ENCODE measurements at places on chromosomes 6 and 20.

DNA sequence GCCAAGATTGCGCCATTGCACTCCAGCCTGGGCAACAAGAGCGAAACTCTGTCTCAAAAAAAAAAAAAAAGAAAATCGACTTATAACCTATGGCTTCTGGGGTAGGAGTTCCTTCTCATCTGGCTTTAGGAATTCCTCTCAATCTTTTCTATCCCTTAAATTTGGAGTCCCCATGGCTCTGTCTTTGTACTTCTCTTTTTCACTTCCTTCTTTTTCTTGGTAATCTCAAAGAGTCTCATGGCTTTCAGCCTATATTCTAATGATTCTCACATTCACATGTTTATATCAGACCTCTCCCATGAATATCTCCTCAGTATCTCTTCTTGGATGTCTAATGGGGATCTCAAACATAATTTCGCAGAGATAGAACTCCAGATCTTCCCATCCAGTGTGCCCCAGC is 42.8 kb upstream of the RALGAPA2 start:
- DNase-seq, result no peak

DNA sequence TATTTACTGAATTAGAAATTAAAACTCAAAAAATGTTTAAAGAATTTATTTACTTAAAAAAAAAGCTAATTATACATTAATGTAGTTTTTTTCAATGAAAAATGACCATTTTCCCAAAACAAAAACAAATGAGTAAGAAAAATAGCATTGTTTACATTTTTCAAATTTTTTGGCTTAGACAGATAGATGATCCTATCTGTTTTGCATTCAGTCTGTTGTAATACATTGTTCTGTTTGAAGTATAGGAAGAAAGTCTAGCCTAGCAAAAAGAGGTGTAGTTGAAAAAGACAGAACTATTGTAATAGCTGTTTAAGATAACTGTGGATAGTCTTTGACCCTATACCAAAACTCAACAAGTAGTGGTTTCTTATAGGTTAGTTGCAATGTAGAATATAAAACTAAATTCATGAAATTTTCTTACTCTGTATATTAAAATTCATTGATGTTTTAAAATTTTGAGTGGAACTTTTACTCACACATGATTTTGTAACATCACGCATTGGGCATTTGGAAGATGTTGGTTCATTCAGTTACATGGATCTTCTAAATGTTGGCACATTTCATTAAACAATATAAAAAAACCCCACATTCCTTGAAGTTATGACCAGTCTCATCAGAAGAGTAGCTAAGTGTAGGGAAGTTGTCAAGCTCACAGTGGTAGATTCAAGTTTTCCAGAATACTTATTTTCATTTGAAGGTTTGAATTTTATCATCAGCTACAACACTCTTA is 62.0 kb downstream of the KCNS1 start:
- DNase-seq, result peak; percentile 38

DNA sequence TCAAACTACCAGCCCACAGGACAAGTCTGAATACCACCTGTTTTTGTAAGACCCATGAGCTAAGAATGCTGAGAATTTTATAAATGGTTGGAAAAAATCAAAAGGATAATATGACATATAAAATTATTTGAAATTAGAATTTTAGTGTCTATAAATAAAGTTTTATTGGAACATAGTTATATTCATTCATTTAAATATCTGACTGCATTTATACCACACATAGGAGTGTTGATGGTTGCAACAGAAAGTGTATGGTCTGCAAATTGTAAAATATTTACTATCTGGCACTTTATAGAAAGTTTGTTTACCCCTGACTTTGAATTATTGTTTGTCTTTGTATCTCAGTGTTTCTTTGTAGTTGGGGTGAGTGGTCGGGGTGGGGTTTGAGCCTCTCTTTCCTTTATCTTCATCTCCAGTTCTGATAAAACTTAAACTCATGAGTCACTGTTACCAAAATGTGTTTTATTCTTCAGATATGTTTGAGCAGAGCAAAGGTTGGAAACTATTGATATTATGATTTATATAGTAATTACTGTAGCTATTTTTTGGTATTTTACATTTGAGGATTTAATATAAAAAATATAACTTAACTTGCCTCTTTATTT is 55.5 kb downstream of the CD2AP start:
- no peak for DNase-seq

DNA sequence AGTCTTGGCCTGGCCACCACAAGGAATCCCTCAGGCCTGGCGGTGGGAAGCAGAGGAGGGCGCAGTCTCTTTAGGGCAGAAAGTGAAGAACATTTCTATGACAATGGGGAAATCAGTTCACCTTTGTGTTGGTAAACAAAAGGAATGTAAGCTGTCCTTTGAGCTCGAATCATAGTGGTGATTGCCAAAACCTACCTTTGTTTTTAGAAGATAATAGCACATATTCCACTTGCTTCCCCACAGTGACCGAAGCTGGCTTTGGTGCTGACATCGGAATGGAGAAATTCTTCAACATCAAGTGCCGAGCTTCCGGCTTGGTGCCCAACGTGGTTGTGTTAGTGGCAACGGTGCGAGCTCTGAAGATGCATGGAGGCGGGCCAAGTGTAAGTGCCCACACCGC is 144.1 kb downstream of the MTHFD1L start:
- DNase-seq, result no peak

DNA sequence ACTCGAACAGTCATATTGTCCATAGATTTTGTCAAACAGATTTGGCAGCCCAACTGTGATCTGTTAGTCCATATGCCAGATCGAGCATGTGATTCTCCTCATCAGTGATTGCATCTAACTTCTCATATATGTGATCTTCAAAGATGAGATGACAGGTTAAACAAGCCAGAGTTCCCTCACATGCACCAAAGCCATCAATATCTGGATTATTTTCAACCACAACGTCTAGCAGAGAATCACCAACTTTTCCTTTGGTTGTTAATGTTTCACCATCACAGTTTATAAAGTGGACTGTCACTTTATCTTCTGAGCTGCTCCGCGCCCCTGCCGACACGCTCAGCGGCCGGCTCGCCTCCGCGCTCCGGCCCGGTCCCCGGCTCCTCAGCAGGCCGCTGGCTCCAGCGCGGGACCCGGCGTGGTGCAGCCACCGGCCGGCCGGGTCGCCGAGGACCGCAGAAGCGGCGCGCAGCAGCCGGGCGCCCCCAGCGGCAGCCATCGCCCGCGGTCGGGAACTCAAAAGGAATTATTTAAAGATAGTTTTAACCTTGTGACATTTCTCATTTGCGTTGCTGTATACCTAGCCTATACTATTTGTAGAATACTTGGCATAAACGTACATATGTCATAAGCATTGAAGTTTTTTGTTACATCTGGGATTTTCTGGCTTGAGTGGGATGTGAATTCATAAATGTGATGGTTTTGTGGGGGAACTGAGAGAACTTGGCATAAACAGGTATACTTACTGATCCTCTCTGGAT is 40.1 kb upstream of the DYNLRB1 start:
- peak; percentile 48 for DNase-seq

- DNase-seq, result no peak
Observed at GRCh38 chr6:99364026-99364425, 14.6 kb upstream of the FAXC start.

- DNase-seq, result no peak
Observed at GRCh38 chr20:63703976-63704748, 3.6 kb downstream of the ARFRP1 start.

DNA sequence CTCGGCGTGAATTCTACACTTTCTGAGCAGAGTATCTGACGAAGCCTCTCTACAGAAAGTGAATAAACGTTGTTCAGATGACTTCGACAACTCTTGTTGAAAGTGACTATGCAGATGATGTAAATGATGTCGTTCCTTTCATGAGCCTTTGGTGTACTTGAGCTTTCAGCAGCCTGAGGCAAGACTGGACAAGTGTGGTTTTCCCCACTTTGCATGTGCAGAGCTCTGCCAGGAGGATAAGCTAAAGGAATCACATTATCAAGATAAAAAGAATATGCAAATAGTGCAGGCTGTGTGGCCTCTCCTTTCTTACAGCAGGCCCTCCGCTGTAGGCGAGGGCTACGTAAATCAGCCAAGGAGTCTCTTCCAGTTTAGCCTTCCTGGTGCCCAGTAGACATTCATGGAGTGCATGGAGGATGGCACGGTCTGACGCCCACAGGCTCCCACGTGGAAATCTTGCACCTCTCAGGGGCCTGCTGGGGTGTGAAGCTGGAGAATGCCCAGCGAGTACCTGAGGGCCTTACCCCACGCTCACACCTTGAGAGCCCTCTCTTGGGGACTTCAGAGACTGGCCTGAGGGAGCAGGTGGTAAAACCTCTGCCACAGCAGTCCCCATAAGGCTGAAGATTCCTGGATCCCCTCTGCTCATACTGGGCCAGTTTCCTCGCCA is 54.9 kb downstream of the RPP40 start:
- no peak for DNase-seq

DNA sequence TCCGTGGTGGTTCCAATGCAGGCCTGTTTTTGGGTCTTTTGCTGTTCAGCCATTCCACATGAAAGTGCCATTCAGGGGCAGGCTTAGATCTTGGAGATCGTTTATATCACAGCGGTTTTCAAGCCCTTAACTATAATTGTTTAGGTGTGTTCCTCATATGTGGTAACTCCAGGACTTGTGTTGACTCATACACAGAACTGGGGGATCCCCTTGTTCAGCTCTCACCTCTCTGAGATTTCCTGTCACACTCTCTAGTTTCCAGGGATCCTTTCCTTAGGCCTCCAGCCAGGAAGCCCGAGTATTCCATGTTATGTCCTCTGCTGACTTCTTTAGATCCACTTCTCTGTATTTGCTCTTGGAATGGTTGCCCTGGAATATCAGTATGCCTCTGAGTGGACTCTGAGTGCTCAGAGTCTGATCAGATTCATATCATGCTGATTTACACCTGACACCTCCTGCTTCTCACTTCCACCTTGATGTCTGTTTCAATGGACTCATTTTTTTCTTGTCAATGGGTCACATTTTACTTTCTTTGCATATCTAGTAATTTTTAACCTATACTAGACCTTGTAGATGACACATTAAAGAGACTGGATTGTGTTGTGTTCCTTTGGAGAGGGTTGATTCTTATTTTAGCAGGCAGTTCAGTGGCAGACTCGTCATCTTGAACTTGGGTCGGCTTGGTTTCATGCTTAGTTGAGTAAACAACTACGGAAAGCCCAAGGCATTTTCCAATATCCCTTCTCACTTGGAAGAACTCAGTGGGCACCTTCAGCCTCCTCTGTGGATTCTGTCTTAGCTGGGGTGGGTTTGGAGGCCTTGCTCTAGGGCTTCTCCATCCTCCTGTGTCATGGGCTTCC is 13.1 kb downstream of the NTSR1 start:
- no peak for DNase-seq

- no peak for DNase-seq
Observed at GRCh38 chr6:13348334-13349113, 20.2 kb upstream of the TBC1D7 start.

DNA sequence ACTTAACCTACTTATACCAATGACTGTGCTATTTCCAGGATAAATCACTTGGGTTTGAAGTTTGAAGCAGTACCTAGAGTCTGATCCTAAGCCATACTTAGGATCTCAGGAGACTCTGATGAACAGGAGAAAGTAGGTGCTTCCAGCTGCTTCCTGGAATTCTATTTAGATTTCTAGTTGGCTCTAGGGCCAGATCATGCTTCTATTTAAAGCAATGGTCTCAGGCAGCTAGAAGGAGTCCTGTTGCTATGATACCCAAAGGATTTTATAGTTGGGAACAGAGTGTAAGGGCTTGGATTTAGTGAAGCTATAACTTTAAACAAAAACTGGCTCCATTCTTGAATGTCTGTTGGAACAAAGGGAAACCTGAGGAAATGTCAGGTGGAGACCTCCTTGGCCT is 52.4 kb upstream of the TINAG start:
- DNase-seq, result peak; percentile 19

GRCh38 chr20:37243076-37243936 is 18.3 kb downstream of the GHRH start:
- no peak for DNase-seq

DNA sequence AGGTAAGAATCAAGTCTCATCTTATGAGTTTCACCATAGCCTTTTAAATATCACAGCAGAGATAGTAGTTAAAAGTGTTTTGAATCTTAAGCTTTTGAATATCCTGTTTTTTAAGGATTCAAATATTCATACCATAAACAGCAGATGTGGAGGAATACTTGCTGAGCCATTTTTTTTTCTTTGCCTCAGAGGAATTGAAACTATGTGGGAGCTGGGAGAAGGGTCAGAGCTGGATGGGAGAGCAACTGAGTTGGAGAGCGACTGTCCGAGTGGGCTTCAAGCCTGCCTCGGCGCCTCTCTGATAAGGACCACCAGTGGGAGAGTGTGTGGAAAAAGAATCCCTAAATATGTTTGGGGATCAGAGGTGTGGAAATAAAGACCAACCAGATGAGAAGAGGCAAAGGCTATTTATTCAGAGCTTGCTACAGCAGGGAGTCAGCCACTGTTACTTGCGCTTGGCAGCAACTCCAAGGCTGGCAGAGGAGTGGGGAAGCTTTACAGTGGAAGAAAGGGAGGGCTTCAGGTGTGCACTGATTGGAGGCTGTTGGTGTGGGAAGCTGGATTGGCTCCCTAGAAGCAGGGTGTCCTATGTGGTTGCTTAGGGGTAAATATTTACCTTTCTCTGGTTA is 34.3 kb upstream of the MCUR1 start:
- peak; percentile 25 for DNase-seq

All from fibroblast of skin of back (primary cell).